ENCODE measurements at places on chromosomes 2 and 18.
A peak's percentile ranks its signal among the peaks of the same experiment; 100 is the strongest.

DNA sequence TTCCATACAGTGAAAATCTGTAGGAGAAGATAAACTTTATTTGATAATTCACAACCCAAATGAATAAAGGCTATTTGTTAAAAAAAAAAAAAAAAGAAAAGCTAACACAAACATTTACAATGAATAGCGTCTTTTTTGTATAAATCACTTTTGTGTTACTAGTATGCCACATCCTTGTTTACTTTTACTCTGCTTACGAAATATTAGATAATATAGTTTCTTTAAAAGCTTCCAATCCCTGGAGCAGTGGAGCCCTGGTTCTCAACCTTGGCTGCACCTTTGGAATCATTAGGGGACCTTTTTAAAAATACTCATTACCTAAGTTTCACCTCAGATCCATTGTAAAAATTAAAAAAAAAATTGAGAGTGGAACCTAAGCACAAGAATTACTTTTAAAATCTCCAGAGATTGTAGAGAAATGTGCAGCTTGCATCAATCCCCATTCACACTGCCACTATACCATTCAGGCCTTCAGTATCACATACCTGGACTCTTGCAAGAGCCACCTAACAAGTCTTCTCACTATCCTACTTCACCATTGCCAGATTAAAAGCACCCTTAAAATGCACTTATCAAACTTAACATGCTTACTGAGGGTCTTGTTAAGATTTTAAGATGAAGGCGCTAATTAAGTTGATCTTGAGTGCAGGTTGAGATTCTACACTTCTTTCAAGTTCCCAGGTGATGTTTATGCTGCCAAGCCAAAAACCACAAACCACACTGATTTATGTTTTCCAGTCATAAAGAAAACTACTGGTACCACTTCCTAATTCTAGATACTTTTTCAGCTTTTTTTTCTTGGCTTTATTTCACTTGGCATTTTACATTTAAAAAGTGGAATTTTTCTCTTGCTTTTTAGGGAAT, 59.7 kb upstream of the ZC3H15 start:
- no peak for DNase-seq

- DNase-seq = no peak
Measured at GRCh38 chr18:2536493-2536892, 34.8 kb downstream of the METTL4 start.

- no peak for DNase-seq
Measured at GRCh38 chr2:174044556-174044955, 79.4 kb upstream of the SP3 start.

DNA sequence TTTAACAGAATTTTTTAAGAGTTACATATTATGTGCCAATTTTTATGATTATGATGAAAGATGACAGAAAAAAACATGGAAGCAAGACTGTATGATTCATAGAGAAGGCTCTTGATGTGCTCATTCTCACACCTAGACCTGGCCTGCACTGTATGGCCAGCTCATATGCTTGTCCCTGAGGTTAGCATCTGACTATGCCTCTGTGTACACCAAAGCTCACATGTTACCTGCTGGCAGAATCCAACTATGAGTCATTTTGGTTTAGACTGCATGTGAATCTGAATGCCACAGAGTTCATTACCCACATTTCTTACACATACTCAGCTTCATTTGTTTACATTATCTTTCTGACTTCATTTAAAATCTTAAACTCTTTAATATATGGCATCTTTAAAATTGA, 139.0 kb downstream of the DSC3 start:
- no peak for DNase-seq

- no peak for DNase-seq
Measured at GRCh38 chr2:156765043-156765442, 328.9 kb downstream of the GPD2 start.

GRCh38 chr2:218033208-218033589, 30.4 kb upstream of the TNS1 start:
- DNase-seq = no peak

GRCh38 chr2:18505703-18506341, 54.6 kb downstream of the RDH14 start:
- DNase-seq = no peak

DNA sequence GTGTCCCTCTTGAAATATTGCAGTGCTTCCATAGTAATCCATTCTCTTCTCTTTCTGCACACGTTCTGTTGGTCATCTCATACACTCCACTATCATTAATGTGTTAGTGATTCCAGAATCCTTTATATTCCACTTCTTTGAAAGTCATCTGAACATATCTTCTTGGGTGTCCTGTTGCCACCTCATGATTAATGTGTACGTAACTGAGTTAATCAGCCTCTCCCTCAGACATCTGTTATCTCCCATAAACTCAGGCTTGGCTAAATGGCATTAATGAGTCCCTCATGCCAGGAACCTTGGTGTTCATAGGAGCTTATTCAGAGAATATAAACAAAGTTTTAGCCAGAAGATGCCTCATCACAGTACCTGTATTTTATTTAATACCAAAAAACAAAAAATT, 126.4 kb downstream of the NCOA1 start:
- DNase-seq = no peak

DNA sequence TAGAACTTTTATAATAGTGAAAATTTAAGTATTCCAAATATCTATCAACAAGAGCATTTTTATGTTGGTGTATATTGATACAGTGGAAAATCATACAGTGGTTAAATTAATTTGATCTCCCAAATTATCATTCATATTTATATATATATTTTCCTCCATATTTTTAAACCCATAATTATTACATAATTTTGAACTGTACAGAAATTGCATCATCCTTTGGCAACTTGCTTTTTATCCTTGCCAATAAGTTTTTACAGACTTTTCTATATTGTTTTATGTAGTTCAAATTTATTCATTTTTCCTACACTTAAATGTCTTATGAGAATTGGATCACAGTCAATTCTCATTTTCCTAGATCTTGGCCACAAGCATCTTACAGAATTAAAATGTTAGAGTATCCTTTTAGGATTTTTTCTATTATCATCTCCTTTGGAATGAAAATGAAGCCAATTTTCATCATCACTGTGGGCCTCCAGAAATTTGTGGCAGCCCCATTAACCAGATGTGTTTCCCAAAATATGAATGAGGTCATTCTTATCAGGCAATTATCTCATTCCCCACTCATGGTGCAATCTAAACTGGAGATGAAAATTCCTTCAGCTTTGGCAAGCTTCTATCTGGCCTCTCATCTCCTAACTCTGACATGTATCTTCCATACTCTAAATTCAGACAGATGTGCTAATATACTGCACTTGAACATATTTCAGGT, 94.2 kb upstream of the DLGAP1 start:
- no peak for DNase-seq

DNA sequence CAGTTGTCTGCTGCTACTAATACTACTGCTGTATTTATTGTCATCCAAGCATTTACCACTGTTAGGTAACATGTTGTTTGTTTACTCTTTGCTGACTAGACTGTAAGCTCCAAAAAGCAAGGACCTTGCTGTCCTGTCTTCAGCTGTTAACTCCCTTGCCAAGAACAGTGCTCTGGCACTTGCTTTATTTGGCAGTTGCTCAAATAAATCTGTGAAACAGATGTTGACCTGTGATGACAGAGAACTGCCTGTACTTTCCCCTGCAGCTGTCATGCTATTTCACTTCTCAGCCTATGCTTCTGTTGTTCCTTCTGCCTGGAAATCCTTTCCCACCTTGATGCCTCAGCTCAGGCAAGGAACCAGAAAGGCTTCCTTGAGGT, 181.2 kb downstream of the ATAD2B start:
- DNase-seq = no peak

GRCh38 chr2:62195421-62196277, at the start of gene B3GNT2:
TSS of gene B3GNT2 (plus strand) at chr2:62196115. CDS start at chr2:62222221, 26,106 bp downstream.
- DNase-seq = peak; percentile 48

- DNase-seq = no peak
Measured at GRCh38 chr18:61732854-61733253, 160.0 kb downstream of the RNF152 start.

DNA sequence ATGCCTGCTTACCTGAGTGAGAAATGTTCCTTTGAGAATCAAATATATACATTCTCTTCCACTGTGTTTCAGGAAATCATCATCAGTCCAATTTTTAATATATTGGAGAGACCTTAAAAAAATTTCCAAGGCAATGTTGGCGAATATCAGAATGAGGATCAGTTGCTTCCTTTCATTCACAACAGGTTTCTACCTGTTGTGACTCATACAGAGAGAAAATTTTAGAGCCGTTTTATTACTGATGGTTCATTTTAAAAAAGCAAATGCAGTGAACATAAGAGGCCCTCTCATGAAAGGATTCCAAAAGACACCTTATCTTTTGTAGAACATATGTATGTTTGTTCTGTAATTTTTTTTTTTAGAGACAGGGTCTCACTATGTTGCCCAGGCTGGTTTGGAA, 42.0 kb downstream of the TTC39C start:
- no peak for DNase-seq

- peak; percentile 36 for DNase-seq
Measured at GRCh38 chr2:170396799-170397459, 219.0 kb downstream of the MYO3B start.

DNA sequence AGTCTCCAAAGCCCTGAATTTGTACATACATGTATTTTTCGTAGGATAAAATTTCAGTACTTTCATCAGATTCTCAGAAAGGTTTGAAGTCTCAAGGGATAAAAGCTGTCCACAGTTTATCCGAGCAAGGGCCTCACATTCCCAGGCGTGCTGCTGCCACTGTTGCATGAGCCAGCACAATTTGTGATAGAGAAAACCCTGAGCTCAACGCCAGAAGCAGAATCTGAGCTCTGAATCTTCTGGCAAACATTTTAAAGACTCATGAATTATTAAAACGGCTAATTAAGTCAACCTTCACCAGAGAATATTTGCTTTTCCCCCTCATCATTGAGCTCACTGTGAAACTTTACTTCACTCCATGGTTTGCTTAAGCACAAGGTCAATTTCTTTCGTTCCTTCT, 38.5 kb upstream of the STPG4 start:
- DNase-seq = peak; percentile 10

DNA sequence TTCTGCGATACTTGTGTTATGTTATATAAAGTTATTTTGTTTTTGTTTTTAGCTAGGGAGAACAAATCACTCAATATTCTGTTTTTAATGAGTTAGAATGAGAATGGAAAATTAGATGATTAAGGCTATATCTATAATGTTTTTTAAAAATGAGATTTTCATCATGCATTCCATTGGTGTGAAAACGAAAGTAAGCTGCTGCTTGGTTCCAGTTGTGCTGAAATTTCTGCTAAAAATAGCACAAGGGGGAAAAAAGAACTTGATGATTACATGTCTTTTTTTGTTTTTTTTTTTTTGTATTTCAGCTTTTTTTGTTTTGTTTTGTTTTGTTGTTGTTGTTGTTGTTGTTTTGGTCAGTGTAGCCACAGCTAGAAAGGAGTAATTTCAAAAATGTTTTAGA, 242.6 kb upstream of the KCNJ3 start:
- DNase-seq = no peak

DNA sequence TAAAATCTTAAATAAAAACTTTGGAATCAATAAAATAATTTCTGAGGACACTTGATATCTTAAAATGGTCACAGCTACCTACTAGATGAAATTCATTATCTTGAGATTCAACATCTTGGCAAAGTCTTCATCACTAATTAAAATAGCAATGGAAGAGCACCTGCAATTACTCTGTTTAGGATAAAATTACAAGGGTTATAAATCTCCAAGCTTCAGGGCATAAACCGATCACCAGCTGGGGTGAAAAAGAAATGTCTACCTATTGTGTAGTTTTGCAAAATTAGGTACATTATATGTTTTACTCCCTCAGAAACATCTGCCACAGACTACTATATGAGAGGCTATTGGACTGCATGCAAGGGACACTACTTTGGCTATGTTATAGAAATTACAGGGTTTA, 327.1 kb downstream of the CCDC178 start:
- peak; percentile 21 for DNase-seq

DNA sequence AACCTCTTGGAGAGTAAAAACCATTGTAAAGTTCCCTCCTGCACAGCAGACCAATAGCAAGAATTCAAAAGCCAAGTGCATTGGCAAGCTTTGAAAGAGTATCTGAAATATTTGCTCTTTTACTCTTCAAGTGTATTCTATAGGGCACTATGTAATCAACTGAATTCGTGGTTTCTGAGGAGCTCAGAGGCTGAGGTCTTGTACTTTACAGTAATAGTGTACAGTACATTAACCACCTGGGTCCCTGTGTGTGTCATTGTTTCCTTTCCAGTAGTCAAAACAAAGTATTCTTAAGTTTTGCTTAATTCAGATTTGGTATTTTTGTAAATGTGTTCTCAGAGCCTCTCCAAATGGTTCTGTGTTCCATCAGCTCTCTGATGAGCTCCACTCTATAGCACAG, 769.7 kb downstream of the LRRTM4 start:
- DNase-seq = no peak

- no peak for DNase-seq
Measured at GRCh38 chr2:146931109-146931508, 913.7 kb upstream of the ACVR2A start.

DNA sequence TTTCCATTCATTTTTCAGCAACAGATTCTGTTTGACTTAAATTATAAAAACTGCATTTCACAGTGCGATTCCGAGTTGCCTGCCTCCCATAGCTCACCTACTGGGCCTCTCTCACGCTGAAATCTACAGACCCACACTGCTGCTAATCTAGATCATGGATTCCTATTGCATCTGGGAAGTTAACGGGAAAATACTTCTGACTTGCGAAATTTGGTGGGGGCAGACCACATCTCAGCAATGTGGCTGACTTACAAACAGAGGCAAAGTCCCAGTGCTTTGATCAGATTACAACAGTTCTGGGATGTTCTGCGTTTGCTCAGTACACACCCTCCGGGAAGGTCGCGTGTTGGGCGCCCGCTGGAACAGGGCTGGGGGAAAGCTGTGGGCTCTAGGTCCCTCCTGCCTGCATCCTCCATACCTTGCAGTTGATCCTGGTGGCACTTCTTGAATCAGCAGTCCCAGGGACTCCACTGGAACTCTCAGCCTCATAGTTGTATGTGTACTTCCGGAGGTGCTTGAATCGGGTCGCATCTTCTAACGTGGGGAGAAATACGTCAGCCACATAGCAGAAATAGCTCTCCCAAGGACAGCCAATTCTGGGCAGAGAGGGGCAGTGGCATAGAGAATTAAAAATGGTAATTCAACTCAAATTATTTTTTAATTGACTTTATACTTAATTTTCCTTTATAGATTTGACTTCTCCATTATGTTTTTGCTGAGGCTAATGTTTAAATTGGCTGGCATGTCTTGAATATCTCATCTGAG, 1.7 kb downstream of the APOB start:
- no peak for DNase-seq

DNA sequence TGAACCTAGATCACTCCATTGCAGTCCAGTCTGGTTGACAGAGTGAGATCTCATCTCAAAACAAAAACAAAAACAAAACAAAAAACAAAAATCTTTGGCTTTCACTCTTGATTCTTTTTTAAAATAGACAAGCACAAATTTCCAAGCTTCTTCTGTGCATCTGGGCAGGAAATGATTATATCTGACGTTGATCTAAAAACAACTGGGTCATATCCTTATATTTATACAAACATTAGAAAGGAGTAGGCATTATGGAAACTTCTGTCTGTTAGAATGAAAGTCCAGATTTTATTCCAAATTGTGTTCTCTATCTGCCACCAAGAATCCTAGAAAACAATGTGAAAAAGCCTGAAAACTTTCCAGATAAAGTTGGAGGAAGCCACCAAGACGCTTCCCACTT, 26.2 kb upstream of the PMAIP1 start:
- no peak for DNase-seq

Data from COR-L47 (cell line).